ENCODE measurements at places on chromosomes 4 and X. TPM values are rescaled to one million over a fixed set of nuclear protein-coding genes. Genes with fewer than 3 reads are reported as not detected.

TEC gene
- 1.9 TPM for polyA plus RNA-seq

F8A1 gene
- 26.0 TPM for polyA plus RNA-seq

PDGFRA gene
- 8.0 TPM for polyA plus RNA-seq

L1CAM gene
- 7.8 TPM for polyA plus RNA-seq

BTC gene
- polyA plus RNA-seq: 0.18 TPM

GRCh38 chr4:4914059-4914820 is 54.8 kb downstream of the MSX1 start:
- no peak for DNase-seq
- H3K36me3 ChIP-seq: no peaks in the 10 kb centered on the region
- H3K27me3 ChIP-seq: no peaks in the 10 kb centered on the region
- no peaks in the 10 kb centered on the region for H3K4me1 ChIP-seq

GRCh38 chrX:131789664-131790063 is 233.4 kb upstream of the STK26 start:
- H3K4me1 ChIP-seq: no peaks in the 10 kb centered on the region
- H3K4me3 ChIP-seq: no peak overlapping the region
- no peaks in the 10 kb centered on the region for H3K27me3 ChIP-seq
- peaks cover 26% of the 10 kb centered on the region for H3K36me3 ChIP-seq
- DNase-seq: no peak

DNA sequence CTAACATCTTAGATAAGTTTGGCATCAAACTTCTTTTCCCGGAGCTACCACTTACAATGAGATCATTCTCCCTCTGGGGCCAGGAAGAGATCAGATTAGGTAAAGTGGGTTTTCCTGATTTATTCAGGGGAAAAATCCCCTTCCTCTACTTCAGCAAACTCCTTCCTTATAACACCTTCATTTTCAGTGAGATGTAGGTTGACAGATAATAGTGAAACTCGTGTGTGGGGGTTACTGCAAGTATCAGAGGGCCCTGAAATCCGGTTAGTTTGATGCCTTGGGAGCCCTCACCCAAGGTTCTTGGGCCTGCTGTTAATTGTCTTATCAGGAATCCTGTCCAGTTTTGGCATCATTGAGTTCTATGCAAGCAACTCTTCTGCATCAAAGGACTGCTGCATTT is 10.8 kb downstream of the FTHL17 start:
- no peak overlapping the region for H3K27ac ChIP-seq
- H3K36me3 ChIP-seq: no peaks in the 10 kb centered on the region
- H3K4me1 ChIP-seq: no peaks in the 10 kb centered on the region
- no peak for DNase-seq
- no peak overlapping the region for H3K4me3 ChIP-seq

- no peak for DNase-seq
- no peak overlapping the region for H3K27ac ChIP-seq
- H3K4me1 ChIP-seq: no peaks in the 10 kb centered on the region
- H3K36me3 ChIP-seq: no peaks in the 10 kb centered on the region
Measured at GRCh38 chr4:25437926-25438325, 60.9 kb downstream of the ANAPC4 start.

- H3K4me3 ChIP-seq: no peak overlapping the region
- no peaks in the 10 kb centered on the region for H3K27me3 ChIP-seq
- no peak overlapping the region for H3K27ac ChIP-seq
Measured at GRCh38 chrX:22686138-22686541, 313.6 kb upstream of the DDX53 start.

GRCh38 chr4:8265171-8265929 is 4.2 kb upstream of the HTRA3 start:
- no peaks in the 10 kb centered on the region for H3K36me3 ChIP-seq
- peaks cover 4% of the 10 kb centered on the region for H3K27me3 ChIP-seq
- no peak overlapping the region for H3K4me3 ChIP-seq
- H3K4me1 ChIP-seq: no peaks in the 10 kb centered on the region
- DNase-seq: no peak
- H3K27ac ChIP-seq: no peak overlapping the region

- no peaks in the 10 kb centered on the region for H3K27me3 ChIP-seq
- no peak overlapping the region for H3K4me3 ChIP-seq
- H3K27ac ChIP-seq: no peak overlapping the region
- no peaks in the 10 kb centered on the region for H3K4me1 ChIP-seq
- no peak for DNase-seq
- peaks cover 3% of the 10 kb centered on the region for H3K36me3 ChIP-seq
Measured at GRCh38 chr4:4554234-4554633, 12.4 kb upstream of the STX18 start.

DNA sequence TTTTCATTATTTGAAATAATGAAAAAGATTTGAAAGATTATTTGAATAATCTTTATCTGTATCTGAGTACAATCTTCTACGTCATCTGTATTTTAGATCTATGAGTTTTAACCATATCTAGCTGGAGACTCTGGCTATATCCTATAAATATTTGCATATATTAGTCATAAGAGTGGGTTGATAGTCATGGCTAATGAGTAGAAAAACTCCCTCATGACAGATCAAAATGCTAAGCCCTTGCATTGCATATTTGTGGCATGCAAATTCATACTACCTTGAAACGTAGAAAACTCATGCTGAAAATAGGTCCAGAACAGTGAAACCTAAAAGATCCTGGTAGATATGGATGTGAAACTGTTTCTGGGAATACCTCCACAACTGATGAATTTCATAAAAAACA is 291.3 kb downstream of the GALNTL6 start:
- H3K27ac ChIP-seq: no peak overlapping the region
- no peak overlapping the region for H3K4me3 ChIP-seq
- no peaks in the 10 kb centered on the region for H3K4me1 ChIP-seq
- DNase-seq: no peak
- no peaks in the 10 kb centered on the region for H3K27me3 ChIP-seq

- peak; percentile 19 for DNase-seq
- peak overlapping the region; percentile 57 for H3K4me3 ChIP-seq
- H3K27me3 ChIP-seq: peaks cover 14% of the 10 kb centered on the region
- H3K36me3 ChIP-seq: no peaks in the 10 kb centered on the region
Measured at GRCh38 chrX:19886883-19887531, 393 bp downstream of the SH3KBP1 start.

DNA sequence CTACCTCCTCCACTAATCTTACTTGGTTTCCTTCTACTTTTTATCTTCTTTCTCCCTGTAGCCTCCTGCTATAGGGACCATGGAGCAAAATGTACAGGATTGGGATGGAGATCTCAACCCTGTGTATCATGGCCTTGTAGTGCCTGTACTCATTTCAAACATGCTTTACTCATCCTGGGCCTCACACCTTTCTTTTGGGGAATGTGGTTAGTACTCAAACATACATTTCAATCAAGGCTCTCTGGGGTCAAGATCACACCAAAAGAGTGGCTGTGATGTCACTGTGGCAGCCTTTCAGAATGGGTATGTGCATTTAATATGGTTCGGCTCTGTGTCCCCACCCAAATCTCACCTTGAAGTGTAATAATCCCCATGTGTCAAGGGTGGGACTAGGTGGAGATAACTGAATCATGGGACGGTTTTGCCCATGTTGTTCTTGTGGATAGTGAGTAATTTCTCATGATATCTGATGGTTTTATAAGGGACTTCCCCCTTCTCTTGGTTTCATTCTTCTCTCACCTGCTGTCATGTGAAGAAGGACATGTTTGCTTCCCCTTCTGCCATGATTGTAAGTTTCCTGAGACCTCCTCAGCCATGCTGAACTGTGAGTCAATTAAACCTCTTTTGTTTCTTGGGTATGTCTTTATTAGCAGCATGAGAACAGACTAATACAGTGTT is 205.1 kb downstream of the RASL11B start:
- H3K27me3 ChIP-seq: no peaks in the 10 kb centered on the region
- H3K4me3 ChIP-seq: no peak overlapping the region
- DNase-seq: no peak
- H3K4me1 ChIP-seq: peaks cover 9% of the 10 kb centered on the region

- no peak overlapping the region for H3K4me3 ChIP-seq
- no peaks in the 10 kb centered on the region for H3K36me3 ChIP-seq
- DNase-seq: no peak
- no peaks in the 10 kb centered on the region for H3K27me3 ChIP-seq
Measured at GRCh38 chr4:4614925-4615678, 73.3 kb upstream of the STX18 start.

- H3K4me1 ChIP-seq: no peaks in the 10 kb centered on the region
- DNase-seq: no peak
- H3K4me3 ChIP-seq: no peak overlapping the region
- H3K27me3 ChIP-seq: no peaks in the 10 kb centered on the region
- no peak overlapping the region for H3K27ac ChIP-seq
Measured at GRCh38 chrX:67351411-67351810, 192.4 kb upstream of the AR start.

DNA sequence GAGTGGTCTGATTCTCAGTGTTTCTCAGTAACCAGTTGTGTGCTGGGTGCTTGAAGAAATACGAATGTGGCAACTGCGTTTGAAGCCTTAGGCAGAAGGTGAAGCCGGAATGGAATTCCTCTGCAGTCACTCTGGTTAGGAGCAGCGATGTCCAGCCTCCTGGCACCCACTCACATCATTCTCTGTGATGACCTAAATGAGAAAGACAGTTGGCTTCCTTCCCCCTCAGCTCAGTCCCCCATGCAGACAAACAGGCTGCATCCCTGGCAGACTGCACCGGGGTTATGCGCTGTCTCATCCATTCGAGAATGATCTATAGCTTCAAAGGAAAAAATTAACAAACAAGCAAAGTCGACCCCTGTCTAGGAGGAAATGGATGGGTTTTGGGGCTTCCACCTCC is 170.1 kb upstream of the SCML1 start:
- no peak overlapping the region for H3K4me3 ChIP-seq
- H3K36me3 ChIP-seq: no peaks in the 10 kb centered on the region
- H3K4me1 ChIP-seq: peaks cover 4% of the 10 kb centered on the region
- DNase-seq: no peak
- H3K27ac ChIP-seq: no peak overlapping the region

DNA sequence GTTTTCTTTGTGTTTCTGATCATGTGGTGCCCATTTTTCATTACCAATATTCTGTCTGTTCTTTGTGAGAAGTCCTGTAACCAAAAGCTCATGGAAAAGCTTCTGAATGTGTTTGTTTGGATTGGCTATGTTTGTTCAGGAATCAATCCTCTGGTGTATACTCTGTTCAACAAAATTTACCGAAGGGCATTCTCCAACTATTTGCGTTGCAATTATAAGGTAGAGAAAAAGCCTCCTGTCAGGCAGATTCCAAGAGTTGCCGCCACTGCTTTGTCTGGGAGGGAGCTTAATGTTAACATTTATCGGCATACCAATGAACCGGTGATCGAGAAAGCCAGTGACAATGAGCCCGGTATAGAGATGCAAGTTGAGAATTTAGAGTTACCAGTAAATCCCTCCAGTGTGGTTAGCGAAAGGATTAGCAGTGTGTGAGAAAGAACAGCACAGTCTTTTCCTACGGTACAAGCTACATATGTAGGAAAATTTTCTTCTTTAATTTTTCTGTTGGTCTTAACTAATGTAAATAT is 110.4 kb downstream of the IL13RA2 start:
- no peaks in the 10 kb centered on the region for H3K36me3 ChIP-seq
- peak overlapping the region; percentile 33 for H3K4me3 ChIP-seq
- peak overlapping the region; percentile 46 for H3K27ac ChIP-seq

DNA sequence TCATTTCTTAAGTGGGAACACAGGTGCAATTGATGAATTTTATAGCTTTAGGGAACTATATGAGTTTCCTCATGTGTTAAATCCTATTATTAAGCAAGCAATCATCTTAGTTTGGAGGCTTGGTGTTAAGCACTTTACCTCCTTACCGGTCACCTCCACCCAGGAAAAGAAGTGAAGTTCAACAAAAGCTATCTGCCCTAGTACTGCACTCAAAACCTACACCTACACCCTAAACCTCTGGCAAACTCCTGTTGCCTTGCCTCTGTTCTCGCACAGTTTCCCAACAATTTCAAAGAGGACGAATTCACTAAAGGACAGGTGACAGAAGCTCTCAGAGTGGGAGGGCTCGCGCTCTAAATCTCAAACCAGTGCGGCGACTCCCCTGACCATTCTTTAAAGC is 85.7 kb upstream of the TENT5D start:
- no peak for DNase-seq
- no peaks in the 10 kb centered on the region for H3K4me1 ChIP-seq
- peak overlapping the region; percentile 61 for H3K4me3 ChIP-seq
- no peaks in the 10 kb centered on the region for H3K36me3 ChIP-seq

- peak; percentile 86 for DNase-seq
- H3K27ac ChIP-seq: peak within 1 kb of the TSS; percentile 83
- H3K4me3 ChIP-seq: peak within 1 kb of the TSS; percentile 78
- H3K4me1 ChIP-seq: peaks cover 35% of the 10 kb centered on the region
- no peaks in the 10 kb centered on the region for H3K27me3 ChIP-seq
Measured at GRCh38 chrX:133415276-133416105, at the start of gene GPC4. Gene GPC4 (minus strand): TSS chrX:133415489. CDS start chrX:133414965, 524 bp downstream.

DNA sequence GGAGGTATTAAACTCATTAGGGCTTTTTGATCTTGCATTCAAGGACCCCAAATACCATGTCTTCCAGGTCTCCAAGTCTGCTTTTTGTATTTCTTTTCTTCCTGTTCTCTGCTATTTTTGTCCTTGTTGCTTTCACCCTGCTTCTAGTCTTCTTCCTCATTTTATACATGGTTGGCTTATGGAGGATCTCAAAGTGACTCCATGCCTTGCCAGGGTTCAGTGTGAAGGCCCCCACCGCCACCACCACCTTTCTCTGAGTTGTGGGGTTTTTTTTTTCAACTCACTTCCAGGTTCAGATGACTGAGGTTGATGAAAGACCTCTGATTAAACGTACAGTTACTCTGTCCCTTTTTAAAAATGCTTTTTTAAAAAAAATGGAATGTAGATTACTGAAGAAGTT is 96.3 kb downstream of the MAML3 start:
- H3K27ac ChIP-seq: no peak overlapping the region
- no peak for DNase-seq
- no peaks in the 10 kb centered on the region for H3K36me3 ChIP-seq
- H3K4me1 ChIP-seq: no peaks in the 10 kb centered on the region
- no peaks in the 10 kb centered on the region for H3K27me3 ChIP-seq

- no peak for DNase-seq
- H3K27ac ChIP-seq: no peak overlapping the region
Measured at GRCh38 chr4:30792601-30793000, 72.4 kb downstream of the PCDH7 start.

GRCh38 chr4:38050560-38051350 is 90.6 kb downstream of the PTTG2 start:
- peaks cover 11% of the 10 kb centered on the region for H3K36me3 ChIP-seq
- no peak overlapping the region for H3K4me3 ChIP-seq
- no peak overlapping the region for H3K27ac ChIP-seq
- no peak for DNase-seq

DNA sequence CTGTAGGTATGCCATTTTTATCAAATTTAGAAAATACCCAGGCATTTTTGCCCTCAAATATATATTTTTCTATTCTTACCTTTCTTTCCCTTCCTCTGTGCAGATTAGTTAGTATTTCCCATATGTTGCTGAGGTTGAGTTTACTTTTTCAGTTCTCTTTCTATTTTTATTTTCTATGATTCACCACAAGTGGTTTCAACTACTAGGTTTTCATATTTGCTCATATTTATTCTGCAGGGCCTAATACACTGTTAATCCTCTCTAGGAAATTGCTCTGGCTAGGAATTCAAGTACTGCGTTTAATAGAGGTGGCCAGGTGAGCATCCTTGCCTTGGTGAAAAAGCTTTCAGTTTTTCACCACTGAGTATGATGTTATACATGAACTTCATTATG is 1535.3 kb upstream of the PCDH10 start:
- no peaks in the 10 kb centered on the region for H3K36me3 ChIP-seq
- H3K27me3 ChIP-seq: no peaks in the 10 kb centered on the region
- no peak overlapping the region for H3K27ac ChIP-seq
